PC-3 (cell line): ENCODE measurements at places on chromosomes 7 and 10.

GRCh38 chr7:41303709-41304108 is 399.2 kb downstream of the INHBA start:
- DNase-seq = no peak

DNA sequence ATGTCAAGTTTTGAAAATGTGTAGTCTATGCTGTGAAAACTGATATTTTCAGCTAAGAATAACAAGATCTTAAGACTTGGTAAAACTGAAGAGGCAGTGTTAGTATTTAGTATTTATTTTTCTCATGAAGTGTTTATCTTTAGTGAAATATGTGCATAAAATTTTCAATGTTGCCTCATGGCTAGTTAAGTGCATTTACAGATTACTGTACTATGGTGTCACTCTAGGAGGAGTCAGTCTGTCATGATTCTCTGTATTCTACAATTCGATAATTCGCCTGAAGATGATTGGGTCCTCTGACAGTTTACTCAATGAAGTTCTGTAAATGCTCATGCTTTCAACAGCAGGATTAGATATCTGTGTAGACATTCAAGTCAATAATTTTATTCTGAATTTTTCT is 488.1 kb upstream of the GRM3 start:
- DNase-seq = no peak

GRCh38 chr10:49177391-49178355 is 10.5 kb downstream of the TMEM273 start:
- DNase-seq = peak; percentile 97

- DNase-seq = no peak
Measured at GRCh38 chr7:142628945-142629344, 120.3 kb upstream of the PRSS1 start.

DNA sequence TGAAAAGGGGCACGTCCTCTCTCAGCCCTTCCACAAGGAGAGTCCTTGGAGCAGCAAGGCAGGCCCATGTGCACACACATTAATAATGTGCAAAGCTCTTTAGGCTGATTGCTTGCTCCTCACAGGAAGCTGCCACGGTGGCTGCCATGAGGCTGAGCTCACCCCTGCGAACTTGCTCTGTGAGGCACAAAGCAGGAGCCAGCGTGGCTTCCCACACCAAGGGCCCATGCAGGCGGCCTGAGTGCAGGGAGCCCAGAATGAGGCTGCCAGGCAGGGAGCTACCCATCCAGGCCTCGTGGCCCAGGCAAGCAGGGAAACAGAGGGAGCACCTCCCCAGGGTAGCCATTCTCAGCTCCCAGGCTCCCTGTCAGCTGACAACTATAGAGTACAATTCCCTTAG is 242.9 kb downstream of the GRID1 start:
- no peak for DNase-seq

DNA sequence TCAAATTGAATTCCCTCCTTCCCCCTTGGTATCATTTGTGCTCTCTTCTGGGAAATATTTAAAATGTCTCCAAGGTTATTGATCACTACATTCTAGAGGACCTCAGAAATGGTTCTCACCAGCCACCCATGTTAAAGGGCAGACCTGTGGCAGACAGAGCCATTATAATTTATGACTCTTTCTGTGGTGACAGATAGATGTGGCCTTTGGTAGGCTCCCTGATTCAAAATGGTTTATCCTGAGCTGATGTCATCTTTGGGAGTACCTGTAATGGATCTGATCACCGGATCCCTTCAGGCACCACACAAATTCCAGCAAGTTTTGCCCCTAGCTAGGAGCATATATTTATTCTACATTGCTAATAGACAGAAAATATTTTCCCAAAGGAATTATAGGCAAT is 267.5 kb downstream of the SDK1 start:
- no peak for DNase-seq

DNA sequence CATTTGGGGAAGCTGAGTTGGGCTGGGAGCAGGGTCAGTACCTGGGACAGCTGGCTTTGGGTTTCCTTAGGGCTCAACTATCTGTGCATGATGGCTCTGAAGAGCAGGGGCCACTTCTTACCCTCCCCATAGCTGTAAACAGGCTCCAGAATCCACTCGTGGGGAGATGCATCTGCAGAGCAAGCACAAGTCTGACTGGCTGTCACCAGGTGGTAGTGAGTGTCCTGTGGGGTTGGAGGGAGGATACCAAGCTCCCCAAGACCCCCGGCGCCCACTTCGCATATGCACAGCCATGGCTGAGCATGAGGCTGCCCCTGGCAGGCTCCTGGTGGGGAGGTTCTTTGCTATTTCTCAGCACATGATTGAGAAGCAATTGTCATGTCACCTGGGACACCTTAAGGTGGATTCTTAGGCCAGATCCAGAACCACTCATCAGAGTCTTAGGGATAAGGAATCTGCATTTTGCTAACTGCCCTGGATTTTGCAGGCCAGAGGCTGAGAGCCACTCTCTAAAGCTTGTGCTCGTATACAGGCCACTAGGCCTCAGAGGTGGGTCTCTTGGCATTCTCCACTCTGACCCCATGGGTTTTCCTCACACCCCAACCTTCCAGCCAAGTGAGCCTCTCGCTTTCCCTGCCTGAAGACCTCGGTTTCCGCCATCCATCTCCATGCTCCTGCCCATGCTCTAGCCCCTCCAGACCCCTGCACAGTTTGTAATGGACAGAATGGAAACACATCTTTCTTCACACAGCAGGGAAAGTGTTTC is 53.7 kb downstream of the ADCY1 start:
- DNase-seq = no peak

DNA sequence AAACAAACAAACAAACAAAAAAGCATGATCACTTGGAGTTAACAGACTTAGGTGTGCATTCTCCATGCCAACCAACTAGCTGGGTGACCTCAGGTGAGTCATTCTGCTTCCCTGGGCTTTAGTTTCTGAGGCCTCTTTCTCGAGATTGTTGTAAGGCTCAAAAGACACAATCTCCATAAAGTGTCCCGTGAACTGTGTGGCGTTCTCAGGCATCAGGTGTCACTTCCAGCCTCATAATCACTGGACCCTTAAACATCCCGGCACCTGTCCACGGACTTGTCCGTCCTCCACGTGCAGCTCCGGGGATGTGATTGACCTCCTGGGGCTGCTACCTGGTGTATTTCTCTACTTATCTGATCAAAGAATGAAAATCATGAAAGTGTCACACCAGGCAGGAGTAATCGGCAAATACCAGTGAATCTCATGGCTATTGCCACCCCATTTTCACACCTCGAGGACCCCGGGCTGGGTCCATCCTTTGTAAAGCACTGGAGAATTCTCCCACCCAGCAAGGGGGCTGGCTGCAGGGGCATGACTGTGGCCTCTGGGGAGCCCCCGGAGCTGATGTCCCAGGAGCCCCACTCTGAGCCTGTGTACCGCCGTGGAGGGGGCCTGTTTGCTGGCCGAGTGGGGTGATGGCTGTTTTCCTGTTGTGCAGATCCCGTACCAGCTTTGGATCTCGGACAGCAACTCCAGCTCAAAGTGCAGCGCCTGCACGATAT is 189.8 kb upstream of the SH2B2 start:
- DNase-seq = peak; percentile 51

GRCh38 chr10:23291551-23292334 is 52.9 kb downstream of the C10orf67 start:
- no peak for DNase-seq

- DNase-seq = no peak
Measured at GRCh38 chr10:132403511-132404168, 6.6 kb downstream of the PWWP2B start.

- DNase-seq = no peak
Measured at GRCh38 chr10:113449006-113449695, 103.7 kb upstream of the HABP2 start.

- DNase-seq = peak; percentile 63
Measured at GRCh38 chr10:12588091-12588860, 238.9 kb downstream of the CAMK1D start.

- no peak for DNase-seq
Measured at GRCh38 chr7:28481091-28481926, 69.0 kb downstream of the CREB5 start.

DNA sequence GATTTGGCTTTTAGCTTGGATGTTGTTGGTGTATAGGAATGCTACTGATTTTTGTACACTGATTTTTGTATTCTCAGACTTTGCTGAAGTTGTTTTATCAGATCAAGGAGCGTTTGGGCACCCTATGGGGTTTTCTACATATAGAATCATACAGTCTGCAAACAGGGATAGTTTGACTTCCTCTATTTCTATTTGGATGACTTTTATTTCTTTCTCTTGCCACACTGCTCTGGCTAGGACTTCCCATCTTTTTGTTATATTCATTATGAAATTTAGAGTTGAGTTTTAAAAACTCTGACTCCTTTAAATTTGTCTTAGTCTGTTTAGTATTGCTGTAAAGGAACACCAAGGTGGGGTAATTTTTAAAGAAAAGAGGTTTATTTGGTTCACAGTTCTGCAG is 4.7 kb downstream of the ZNF786 start:
- DNase-seq = no peak

DNA sequence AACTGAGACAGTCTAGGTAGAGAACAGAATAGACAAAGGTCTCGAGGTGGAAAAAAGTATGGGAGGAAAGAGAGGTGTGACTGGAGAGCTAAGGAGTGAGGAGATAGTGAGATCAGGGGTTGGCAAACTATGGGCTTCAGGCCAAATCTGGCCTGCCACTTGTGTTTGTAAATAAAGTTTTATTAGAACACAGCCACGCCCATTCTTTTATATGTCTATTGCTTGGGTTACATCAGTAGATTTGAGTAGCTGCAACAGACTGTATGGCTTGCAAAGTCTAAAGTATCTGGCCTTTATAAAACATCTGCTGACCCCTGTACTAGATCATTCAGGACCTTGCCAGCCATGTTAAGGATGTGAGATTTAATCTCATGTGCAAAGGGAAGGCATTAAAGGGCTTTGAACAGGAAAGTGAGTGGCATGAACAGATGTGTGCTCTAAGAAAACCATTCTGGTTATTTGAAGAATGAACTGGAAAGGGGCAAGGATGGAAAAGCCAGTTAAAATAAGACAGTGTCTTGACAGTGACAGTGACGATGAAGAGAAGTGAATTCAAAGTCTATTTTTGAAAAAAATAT is 240.3 kb downstream of the RNLS start:
- no peak for DNase-seq

- DNase-seq = no peak
Measured at GRCh38 chr10:13892871-13893270, 306.1 kb downstream of the PRPF18 start.

DNA sequence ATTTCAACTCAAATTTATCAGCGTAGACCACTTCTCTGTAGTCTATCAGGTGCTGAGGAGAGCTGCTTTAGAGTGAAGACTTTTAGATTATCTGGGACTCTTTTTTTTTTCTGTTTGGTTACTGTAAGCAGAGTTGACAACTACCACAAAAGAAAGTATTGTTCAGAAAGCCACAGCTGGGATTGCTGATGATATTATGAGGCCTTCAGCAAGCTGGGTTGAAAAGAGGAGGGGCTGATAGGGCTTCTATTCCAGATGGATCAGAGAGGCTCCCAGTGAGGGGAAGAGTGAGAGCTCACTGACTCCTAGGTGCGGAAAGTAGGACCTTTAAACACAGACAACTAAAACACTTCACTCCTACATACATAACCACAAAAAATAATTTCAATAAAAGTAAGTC is 188.5 kb upstream of the FERD3L start:
- DNase-seq = no peak
